ENCODE measurements at places on chromosomes 1 and 21.
A peak's percentile ranks its signal among the peaks of the same experiment; 100 is the strongest.

DNA sequence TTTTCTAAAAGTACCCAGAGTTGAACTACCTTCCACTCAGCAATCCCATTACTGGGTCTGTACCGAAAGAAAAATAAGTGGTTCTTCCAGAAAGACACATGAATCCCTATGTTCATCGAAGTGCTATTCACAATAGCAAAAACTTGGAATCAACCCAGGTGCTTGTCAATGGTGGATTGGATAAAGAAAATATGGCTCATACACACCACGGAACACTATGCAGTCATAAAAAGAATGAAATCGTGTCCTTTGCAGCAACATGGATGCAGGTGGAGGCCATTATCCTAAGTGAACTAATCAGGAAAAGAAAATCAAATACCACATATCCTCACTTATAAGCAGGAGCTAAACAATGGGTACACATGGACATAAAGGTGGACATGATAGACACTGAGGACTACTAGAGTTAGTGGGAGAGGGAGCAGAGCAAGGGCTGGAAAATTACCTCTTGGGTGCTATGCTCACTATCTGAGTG, 32.9 kb upstream of the JUN start:
- DNase-seq: no peak

GRCh38 chr21:26169611-26170470, 729 bp downstream of the APP start:
- peak; percentile 78 for DNase-seq

DNA sequence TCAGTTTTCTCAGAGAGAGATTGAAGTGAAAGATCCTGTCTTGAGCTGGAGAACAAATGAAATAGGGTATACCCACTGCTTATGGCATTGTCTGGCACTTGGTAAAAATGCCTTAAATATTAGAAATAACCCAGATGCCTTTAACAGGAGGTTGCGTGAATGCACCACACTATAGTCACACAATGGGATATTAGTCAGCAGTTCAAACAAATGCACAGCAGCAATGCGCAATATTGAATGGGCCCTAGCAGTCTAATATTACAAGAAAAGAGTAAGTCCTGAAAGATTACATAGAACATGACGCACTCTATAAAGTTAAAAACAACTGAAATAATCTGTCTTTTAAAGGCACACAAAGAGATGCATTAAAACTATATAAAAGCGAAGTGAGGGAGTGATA, 161.1 kb downstream of the EDEM3 start:
- no peak for DNase-seq

DNA sequence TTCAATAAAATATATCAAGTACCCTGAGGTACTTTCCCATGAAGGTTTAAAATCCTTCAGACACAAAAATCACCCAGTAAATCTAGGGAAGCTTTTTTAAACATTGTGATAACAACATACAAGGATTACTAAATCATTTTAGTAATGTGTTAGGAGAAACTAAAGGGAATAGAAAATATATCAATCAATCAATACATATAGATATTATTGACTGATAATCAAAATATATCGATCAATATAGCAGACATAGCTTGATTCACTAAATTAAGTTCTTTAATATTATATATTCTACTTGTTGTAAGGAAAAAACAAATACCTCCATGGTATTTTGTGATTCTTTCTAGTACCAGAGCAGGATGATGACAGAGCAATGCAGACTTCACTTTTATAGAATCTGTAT, 35.2 kb downstream of the MAP3K21 start:
- DNase-seq: no peak

DNA sequence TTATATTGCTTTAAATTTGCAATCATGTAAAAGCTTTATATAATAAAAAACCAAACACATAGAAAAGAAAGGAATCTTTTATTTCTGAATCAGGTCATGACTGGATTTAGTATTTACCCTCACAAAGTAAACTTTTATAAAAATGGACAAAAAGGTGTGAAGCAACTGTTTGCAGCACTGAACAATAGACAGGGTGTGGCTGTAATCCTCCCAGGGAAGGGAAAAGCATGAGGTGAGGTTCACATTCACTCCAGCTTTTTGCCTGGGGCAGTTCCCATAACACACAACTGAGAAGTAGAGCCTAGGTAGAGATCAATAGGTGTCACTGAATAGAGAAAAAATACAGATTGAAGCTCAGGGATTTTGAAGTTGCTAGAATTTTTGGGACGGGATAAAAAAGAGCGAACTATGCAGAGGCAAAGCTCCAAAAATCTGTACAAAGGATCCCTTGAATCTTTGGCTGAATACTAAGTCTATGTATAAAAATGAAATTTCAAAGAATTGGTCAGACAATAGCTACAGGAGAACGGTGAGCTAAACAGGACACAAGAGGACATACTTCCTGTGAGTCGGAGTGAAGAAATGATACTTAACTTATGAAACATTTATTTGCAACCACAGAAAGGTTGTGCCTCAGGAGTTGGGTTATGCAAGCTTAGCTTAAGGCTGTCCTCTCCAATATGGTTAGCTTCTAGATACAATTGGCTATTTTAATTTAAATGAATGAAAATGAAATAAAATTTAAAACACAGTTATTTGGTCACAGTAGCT, 162.0 kb upstream of the ZP4 start:
- no peak for DNase-seq

DNA sequence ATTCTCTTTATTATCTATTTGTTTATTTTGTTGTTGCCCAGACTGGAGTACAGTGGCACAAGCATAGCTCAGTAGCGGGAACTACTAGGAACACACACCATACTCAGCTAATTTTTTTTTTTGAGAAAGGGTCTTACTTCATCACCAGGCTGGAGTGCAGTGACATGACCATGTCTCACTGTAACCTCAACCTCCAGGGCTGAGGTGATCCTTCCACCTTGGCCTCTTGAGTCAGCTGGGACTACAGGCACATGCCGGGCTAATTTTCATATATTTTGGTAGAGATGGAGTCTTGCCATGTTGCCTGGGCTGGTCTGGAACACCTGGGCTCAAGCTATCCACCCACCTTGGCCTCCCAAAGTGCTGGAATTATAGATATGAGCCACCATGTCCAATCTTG, 5.3 kb upstream of the TXNIP start:
- DNase-seq: no peak

DNA sequence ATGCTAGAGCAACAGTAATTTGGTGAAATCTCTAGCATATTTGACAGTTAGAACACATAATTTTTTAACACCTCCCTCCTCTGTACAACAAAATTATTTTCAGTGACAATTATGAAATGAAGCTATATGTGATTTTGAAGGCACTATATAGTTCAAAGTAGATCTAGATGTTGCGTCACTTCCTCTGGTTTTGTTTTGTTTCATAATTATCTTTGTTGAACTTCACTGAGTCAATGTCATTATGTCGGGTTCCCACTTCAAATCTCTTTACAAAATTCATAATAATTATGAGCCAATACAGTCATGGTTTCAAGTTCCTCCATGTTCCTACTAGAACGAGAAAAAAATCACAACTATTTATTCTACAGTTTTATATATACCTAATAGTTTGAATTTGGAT, 254.8 kb upstream of the PLXNA2 start:
- no peak for DNase-seq

All from caudate nucleus (tissue), 63 donors.